Bone marrow (tissue), 2 donors: ENCODE measurements at places on chromosomes 3 and 15.

DNA sequence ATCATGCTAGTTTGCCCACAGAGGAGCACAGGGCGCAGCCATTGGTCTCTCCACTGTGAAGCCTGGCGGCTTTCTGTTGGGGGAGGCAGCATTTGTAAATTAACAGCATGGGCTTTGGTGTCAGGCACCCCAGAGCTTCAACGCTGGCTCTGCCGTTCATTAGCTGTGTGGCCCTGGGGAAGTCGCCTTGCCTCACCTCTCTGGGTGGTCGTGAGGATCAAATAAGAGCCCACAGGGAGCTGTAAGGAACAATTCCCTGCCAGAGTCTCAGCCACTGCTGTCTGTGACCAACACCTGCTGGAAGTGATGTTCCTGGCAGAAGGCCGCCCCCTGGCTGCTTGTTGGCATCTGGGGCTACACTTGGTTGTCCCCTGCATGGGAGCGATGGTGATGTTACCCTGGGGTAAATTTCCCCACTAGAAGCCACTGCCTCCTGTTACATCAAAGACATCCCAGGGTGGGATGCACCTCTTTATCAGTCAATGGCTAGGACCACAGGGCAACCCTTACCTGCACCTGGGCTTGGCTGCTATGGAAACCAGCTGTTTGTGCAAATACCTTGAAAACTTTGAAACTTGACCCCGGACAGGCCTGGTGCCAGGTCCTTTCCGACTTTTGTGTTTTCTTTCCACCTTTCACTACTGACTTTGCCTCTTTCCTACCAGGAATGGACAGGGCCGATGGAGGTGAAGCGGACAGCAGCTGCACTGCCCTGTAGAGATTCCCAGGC, 36.9 kb downstream of the DNASE1L3 start:
- DNase-seq = no peak

- DNase-seq = no peak
Observed at GRCh38 chr3:9022305-9023225, 59.3 kb upstream of the RAD18 start.

DNA sequence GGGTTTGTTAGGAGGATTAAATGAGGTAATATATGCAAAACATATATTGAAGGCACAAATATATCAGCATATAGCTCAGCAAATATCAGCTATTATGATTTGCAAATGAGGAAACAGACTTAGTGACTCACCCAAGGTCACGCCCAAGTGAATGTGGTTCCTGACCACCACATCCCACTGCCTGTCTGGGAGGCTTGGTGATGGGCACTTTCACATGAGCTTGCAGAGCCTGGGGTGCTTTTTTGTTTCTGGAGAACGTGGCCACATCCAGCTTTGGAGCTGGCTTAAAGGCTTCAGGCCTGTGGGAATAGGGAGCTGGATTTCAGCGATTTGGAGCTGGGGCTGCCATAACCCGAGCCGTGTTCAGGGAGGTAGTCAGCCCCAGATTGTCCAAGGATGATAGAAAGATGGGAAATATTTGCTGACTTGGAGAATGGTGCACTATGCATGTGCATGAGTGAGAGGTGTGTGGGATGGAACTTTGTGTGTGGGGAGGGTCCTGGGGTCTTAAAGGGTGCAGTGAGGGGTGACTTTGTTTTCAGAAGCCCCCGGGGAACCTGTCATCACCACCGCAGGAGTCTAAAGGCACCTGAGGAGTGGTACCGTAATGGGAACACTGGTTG, 12.0 kb upstream of the FGD5 start:
- DNase-seq = peak; percentile 3

GRCh38 chr3:79436387-79436786, 331.4 kb downstream of the ROBO1 start:
- no peak for DNase-seq

DNA sequence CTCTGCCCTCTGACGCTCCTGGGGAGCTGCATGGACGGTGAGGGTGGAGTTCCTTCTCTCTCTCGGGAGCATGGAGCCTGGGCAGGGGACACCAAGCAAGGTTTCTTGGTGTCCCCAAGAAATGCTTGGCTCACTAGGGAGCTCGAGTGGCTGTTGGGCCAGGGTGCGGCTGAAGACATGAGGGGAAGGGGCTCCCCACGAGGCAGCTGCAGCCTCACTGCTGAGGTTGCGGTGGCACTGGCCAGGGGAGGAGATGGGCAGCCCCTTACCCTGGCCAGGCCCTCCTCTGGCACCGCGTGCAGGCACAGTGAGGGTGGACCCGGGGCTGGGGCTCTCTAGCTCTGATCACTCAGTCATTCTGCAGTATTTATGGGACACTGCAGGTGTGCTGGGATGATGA, 43.5 kb upstream of the SLC41A3 start:
- DNase-seq = no peak

- no peak for DNase-seq
Observed at GRCh38 chr15:100711516-100712021, 109.2 kb downstream of the ASB7 start.

GRCh38 chr3:119227070-119227850, 13.4 kb downstream of the B4GALT4 start:
- DNase-seq = no peak

- DNase-seq = no peak
Observed at GRCh38 chr3:53680028-53680427, 166.2 kb downstream of the CHDH start.

DNA sequence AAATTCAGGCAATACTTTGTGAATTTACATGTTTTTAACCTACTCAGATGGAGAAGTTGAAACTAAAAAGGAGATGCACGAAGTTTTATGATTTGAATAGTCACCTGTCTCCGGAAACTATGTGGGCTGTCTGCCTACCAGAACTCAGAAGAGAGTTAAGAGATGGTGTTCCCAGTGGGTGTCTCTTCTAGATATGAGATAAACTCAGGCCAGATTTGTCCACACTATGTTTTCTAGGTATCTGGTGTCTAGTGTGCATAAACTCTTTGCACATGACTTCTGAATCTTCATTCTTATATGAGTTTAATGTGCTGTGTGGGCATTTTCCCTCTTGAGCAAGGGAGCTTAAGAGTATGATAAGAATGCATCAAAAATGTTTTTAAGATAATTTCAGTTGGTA, 222.8 kb downstream of the FOXP1 start:
- DNase-seq = no peak

- DNase-seq = no peak
Observed at GRCh38 chr15:62506217-62506805, 341.2 kb upstream of the C2CD4B start.

DNA sequence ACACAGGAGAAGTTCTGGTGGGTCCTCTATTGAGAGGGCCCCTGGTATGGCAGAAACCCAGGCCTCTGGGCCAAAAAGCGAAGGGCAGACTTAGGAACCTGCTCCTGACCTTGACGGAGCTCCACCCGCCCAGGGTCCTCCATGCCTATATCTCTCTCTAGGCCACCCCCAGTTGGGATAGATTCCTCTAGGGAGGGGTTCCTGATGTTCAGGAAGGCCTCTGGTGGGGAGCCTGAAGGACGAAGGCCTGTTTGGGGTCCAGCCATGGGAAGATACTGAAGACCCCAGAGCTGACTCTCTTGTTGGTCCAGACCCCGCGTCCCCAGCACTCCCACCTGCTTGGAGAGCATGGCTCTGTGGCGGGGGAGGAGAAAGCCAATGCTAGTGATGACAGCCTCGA, 104.2 kb downstream of the CORO2B start:
- no peak for DNase-seq

- no peak for DNase-seq
Observed at GRCh38 chr3:82208002-82208710, 446.7 kb upstream of the GBE1 start.

DNA sequence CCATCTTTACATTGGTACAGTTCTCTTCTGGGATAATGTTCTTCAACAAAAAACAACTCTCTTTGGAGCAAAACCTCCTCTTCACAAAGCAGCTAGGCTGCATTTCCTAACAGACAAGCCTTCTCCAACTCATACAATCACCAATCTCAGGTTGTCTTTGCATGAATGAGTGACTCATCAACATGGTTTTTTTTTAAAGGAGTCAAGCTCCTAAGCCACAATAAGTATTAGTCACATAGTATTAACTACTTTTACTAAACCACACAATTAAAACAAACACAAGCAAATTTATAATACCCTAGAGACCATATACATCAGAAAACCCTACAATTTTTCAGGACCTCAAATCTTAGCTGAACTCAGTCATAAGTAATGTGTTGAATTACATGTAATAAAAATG, 137.4 kb downstream of the TBC1D5 start:
- no peak for DNase-seq

GRCh38 chr3:185137821-185138220, 15.0 kb downstream of the C3orf70 start:
- no peak for DNase-seq

DNA sequence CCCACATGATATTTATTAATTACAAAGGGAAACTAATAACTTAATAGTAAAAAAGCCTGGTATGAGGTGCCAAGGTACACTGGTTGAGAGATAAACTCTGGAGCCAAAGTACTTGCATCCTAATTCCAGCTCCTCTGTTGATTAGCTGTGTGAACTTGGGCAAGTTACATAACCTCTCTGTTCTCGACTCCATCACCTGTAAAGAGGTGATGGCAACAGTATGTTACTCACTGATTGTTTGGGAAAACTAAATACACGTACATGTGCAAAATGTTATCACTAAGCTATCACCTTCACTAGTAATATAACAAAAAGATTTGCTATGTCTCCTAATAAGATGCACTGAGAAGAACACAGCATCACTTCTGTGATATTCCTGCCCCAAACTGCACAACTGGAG, 206.4 kb downstream of the MEX3B start:
- DNase-seq = no peak

DNA sequence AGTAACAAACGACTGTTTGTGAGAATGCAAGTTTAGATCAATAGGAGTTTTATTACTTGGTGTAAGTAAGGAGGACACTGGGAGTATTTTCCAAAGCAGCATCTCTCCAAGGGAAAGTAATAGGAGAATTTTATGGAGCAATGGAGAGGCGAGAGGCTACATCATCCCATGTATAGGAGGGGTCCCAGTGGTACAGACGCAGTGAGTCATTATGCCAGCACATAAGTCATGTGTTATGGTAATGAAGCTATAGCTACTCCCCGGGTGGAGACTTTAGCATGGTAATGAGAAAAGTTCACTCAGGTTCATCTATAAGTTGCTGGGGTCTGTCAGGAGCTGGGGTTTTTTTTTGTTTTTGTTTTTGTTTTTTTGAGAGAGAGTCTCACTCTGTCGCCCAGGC, 29.5 kb upstream of the ZNF445 start:
- DNase-seq = no peak

DNA sequence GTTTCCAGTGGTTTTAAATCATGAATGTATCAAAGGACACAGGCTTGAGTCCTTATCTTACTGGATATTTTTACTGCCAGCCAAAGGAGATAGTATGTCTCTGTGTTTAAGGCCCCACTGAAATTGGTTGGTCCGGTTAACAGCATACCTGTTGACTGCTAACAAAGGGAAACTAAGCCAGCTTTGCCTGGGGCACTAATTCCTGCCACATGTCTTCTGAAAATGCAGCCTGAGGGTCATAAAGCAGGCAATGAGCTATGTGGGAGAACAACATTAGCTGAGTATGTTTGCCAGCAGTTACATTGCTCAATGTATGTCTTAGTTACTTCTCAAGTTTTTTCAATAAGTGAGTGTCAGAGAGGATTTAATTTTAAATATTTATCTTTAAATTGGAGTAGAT, 12.4 kb downstream of the PLS1 start:
- DNase-seq = no peak

DNA sequence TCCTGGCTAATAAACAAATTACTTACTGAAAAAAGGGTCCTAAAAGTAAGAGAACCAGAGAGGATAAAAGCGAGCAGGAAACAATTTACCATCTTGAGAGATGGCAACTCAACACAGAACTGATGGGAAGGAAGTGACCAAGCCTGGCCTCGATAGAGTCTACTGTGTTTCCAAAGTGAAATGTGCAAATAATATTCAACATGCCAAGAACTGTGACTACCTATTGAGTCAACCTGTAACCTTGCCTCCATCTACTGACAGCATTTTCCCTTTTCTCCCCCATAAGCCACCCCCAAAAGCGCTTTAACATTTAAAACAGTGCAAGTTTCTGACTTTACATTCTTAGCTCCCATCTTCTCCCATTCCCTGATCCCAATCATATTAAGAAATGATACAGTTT, 75.4 kb upstream of the PSMD6 start:
- no peak for DNase-seq

- DNase-seq = no peak
Observed at GRCh38 chr3:121155028-121155427, 247.0 kb downstream of the STXBP5L start.

- no peak for DNase-seq
Observed at GRCh38 chr15:36230776-36231175, 348.6 kb upstream of the CDIN1 start.
